ENCODE measurements at places on chromosomes 11 and 22. TPM values are rescaled to one million over a fixed set of nuclear protein-coding genes. Genes with fewer than 3 reads are reported as not detected.

Gene PAMR1
- 499 TPM for total RNA-seq

Gene GAL
- total RNA-seq: not detected

Gene SSTR3
- 0.09 TPM for total RNA-seq

Gene OR10D3
- not detected for total RNA-seq

Gene H19
- 1.7 TPM for total RNA-seq

Gene HMBS
- total RNA-seq: 6.7 TPM

Gene KRTAP5-1
- not detected for total RNA-seq

Gene SOX6
- total RNA-seq: 1.00 TPM

Gene ARAP1
- 104 TPM for total RNA-seq

Gene OR51F2
- total RNA-seq: not detected

Gene OVCH2
- total RNA-seq: not detected

Gene OR5A1
- total RNA-seq: not detected

Gene SLC25A18
- total RNA-seq: 0.09 TPM

Gene SF3A1
- total RNA-seq: 17.5 TPM

Gene WNT11
- total RNA-seq: 1.1 TPM

Gene CHST1
- 0.37 TPM for total RNA-seq

Gene MISFA
- 0.71 TPM for total RNA-seq

Gene LAYN
- 60.4 TPM for total RNA-seq

Gene CABP4
- total RNA-seq: not detected

Gene SCN4B
- 0.14 TPM for total RNA-seq

Gene FAM118B
- total RNA-seq: 14.4 TPM

Gene IGSF9B
- 0.37 TPM for total RNA-seq

Gene HIKESHI
- total RNA-seq: 59.1 TPM

Gene PACS1
- 17.9 TPM for total RNA-seq

Gene SYCE3
- 0.37 TPM for total RNA-seq

Gene VSIG10L2
- total RNA-seq: 0.14 TPM

Gene SPI1
- not detected for total RNA-seq

Gene P2RX3
- total RNA-seq: not detected

Gene PRODH
- total RNA-seq: 0.18 TPM

Gene NFAM1
- total RNA-seq: not detected

Gene OR4D11
- not detected for total RNA-seq

Gene IL18
- 5.8 TPM for total RNA-seq

Gene OR5T3
- total RNA-seq: not detected

Gene CEP126
- total RNA-seq: 1.1 TPM

Gene MS4A2
- not detected for total RNA-seq

Gene KLHL35
- total RNA-seq: 3.0 TPM

Gene KRTAP5-9
- not detected for total RNA-seq

Gene IRAG1
- total RNA-seq: 14.4 TPM

Gene ARHGAP42
- total RNA-seq: 10.5 TPM

Gene NTM
- 15.4 TPM for total RNA-seq

Gene LMO1
- total RNA-seq: not detected

Gene ELMOD1
- total RNA-seq: 0.83 TPM

Gene OR5P2
- not detected for total RNA-seq

Gene LPXN
- 8.1 TPM for total RNA-seq
